Hepatocyte (in vitro differentiated cells): ENCODE measurements at places on chromosomes 1 and 21.

DNA sequence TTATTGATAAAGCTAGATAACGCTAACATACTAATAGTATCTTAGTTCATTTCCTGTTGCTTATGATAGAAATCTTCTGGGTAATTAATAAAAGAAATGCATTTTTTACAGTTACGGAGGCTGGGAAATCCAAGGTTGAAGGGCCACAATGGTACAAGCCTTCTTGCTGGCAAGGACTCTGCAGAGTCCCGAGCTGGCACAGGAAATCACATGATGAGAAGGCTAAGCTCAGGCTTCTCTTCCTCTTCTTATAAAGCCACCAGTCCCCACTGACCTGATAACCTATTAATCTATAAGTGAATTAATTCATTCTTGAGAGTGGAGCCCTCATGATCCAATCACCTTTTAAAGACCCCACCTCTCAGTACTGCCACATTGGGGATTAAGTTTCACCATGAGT, 82.6 kb downstream of the GPR161 start:
- no peak for DNase-seq

DNA sequence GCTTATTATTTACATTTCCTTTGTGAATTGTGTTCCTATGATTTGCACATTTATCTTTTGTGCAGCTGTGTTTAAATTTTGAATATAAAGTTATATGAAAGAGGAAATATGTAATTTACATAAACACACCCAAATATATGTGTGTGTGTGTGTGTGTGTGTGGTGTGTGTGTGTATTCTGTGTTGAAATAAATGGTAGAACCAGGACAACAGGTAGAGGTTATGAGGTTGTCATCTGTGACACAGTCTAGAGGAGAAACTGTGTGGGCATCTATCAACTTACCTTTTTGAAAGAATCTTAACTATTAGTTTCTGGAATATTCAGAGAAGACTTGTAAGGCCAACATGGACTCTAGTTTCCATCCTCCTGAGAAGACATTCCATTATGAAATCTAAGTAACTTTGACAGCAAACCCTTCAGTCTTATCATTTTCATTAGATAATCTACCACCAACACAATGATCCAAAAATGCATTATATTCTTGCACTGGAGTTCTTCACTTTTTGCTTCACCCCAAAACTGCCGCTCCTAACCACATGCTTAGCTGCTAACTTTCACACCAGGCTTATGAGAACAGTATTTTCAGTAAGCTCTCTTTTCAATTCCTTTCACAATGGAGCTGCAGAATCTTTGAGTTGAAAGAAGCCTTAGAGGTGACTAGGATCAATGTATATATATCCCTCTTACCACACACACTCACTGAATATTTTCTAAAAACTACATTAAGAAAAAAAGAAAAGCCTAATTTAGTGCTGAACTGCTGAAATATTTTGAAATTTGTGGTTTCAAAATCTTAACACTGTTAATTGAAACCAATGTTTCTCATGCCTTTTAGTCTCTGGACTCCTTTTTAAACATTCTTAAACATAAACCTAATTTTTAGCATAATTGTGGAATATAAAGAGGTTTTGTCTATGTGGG, 21.8 kb downstream of the PTPRC start:
- DNase-seq: no peak

GRCh38 chr1:192793983-192794767, 14.7 kb upstream of the RGS2 start:
- no peak for DNase-seq

DNA sequence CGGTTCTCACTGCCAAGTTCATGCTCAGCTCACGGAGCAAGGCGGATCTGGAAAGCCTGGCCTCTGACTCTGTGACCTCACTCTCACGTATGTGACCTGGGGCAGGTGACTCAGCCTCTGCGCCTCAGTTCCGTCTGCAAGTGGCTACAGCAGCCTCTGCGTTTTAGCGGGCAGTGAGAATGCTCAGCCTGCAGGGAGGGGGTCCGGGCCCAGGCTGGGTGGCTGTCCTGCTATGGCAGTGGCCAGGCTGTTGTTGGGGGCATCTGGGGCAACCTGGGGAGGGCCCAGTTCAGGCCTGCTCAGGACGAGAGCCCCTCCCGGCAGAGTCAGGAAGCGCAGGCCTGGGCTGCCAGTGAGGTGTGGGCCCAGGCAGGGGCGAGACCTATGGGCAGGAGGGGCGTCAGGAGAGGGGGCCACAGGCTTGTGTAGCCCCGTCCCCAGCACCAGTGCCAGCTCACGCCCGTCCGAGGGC, 27.9 kb downstream of the ARHGEF16 start:
- DNase-seq: peak; percentile 66

GRCh38 chr1:169124459-169124858, 18.0 kb downstream of the ATP1B1 start:
- no peak for DNase-seq

DNA sequence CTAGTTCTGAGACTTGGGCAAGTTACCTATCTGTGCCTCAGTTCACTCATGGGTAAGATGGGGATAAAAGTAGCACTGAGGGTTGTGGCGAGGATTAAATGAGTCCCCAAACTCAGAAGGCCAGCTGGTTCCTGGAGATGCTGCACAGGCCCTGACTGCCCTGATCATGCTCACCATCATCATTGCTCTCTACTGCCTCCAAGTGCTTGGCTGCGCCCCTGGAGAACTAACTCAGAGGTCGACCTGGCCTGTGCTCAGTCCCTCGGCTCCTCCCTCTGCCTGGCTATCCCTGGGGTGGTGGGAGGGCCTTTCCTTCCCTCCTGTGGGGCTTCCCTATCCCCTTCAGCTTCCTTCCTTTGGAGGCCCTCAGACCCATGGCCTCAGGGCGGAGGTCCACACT, 5.6 kb downstream of the SLC5A9 start:
- DNase-seq: peak; percentile 23
